ENCODE measurements at places on chromosomes 16 and 17. TPM values are rescaled to one million over a fixed set of nuclear protein-coding genes. Genes with fewer than 3 reads are reported as not detected.

GRCh38 chr17:51091635-51092034 lies 29.0 kb downstream of the SPAG9 start:
- no peaks in the 10 kb centered on the region for H3K4me1 ChIP-seq
- H3K27ac ChIP-seq, result no peak overlapping the region
- no peak for DNase-seq
- no peak overlapping the region for H3K4me3 ChIP-seq

ZNF18 gene
- total RNA-seq, result 6.6 TPM

GRCh38 chr16:9469512-9469911 lies 378.1 kb downstream of the HAPSTR1 start:
- H3K4me3 ChIP-seq, result no peak overlapping the region
- no peak for DNase-seq
- H3K4me1 ChIP-seq, result no peaks in the 10 kb centered on the region
- no peaks in the 10 kb centered on the region for H3K27me3 ChIP-seq

- peaks cover 7% of the 10 kb centered on the region for H3K4me1 ChIP-seq
- no peak overlapping the region for H3K4me3 ChIP-seq
- DNase-seq, result no peak
- H3K27me3 ChIP-seq, result no peaks in the 10 kb centered on the region
These were observed 9.4 kb upstream of the HEATR6 start for GRCh38 chr17:60087882-60088669.

GRCh38 chr16:66409156-66409555 lies 17.9 kb upstream of the BEAN1 start:
- H3K4me1 ChIP-seq, result peaks cover 16% of the 10 kb centered on the region
- H3K36me3 ChIP-seq, result no peaks in the 10 kb centered on the region
- no peak for DNase-seq
- H3K27me3 ChIP-seq, result peaks cover 19% of the 10 kb centered on the region

Measured in esophagus squamous epithelium (tissue), 5 donors.